Activated CD4-positive, alpha-beta T cell treated with anti-CD3 and anti-CD28 coated beads, Interleukin-2, amount 10 ng/mL, durations not matched to agents 24 days and 14 days (primary cell): ENCODE measurements at places on chromosomes 16 and 17. TPM values are rescaled to one million over a fixed set of nuclear protein-coding genes. Genes with fewer than 3 reads are reported as not detected.

DNA sequence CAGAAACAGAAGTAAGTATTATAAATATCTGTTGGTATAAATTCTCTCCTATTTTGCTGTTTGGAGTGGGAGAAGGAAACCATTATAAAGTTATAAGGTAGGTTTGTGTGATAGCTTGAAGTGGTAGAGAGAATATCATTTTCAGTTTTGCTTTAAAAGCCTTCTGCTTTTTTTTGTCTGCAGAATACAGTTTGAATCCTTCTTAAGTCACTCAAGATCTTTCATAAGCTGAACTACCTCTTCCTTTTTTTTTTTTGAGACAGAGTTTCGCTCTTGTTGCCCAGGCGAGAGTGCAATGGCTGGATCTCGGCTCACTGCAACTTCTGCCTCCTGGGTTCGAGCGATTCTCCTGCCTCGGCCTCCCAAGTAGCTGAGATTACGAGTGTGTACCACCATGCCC is 9.0 kb downstream of the ATAD5 start:
- H3K27me3 ChIP-seq = no peaks in the 10 kb centered on the region
- peaks cover 7% of the 10 kb centered on the region for H3K4me1 ChIP-seq

- peaks cover 66% of the 10 kb centered on the region for H3K4me1 ChIP-seq
- H3K4me3 ChIP-seq = peak overlapping the region; percentile 87
- peak; percentile 82 for DNase-seq
- peaks cover 29% of the 10 kb centered on the region for H3K36me3 ChIP-seq
- H3K27ac ChIP-seq = peak overlapping the region; percentile 94
Measured at GRCh38 chr17:40515491-40516041, 14.1 kb upstream of the TNS4 start.

GRCh38 chr16:49353680-49354079 is 19.9 kb upstream of the C16orf78 start:
- no peak for DNase-seq
- peaks cover 4% of the 10 kb centered on the region for H3K4me1 ChIP-seq
- no peaks in the 10 kb centered on the region for H3K36me3 ChIP-seq

DNA sequence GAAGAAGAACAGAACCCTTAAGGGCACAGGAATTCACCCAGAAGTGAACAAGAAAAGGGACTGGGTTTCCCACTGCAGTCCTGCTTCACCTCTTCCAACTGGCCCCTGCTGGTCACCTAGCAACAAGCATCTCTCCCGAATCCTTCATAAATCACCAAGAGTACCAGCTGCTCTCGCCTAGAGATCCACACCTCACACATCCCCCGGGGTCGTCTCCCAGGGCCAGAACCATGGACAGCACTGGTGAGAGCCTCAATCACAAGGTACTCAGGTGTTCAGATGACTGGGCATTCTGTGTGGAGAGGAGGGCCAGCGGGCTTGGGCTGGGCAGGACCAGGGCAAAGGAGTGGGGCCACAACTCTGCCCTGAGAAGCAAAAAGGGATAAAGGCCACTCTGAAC is 65.9 kb downstream of the CCT6B start:
- no peak overlapping the region for H3K27ac ChIP-seq
- no peak for DNase-seq
- no peak overlapping the region for H3K4me3 ChIP-seq
- no peaks in the 10 kb centered on the region for H3K4me1 ChIP-seq

DNA sequence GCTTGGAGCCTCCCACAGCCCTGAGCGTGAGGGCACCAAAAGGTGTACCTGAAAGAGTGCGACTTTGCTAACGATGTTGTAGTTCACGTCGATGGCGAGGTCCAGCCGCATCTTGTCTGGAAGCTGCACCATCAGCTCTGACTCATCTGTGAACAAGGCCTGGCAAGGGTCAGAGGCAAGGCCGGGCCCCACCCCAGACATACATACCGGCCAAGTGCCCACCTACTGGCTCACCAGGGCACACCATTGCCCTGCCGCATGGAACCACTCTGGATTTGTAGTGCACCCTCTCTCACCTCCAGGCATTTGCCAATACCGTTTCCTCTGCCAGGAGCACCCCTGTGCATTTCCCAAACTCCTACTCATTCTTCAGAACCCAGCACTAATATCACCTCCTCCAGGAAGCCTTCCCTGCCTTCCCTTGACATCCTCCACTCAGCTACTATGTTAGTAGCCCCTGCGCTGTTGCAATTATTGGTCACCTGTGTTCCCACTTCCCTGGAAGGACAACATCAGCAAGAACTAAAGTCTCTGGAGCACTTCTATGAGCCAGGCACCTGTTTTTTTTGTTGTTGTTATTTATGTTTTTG is 69.4 kb downstream of the CNGB1 start:
- no peak for DNase-seq
- no peak overlapping the region for H3K27ac ChIP-seq
- H3K36me3 ChIP-seq = no peaks in the 10 kb centered on the region
- H3K4me1 ChIP-seq = peaks cover 3% of the 10 kb centered on the region
- H3K4me3 ChIP-seq = no peak overlapping the region

GRCh38 chr17:1256699-1257098 is 13.5 kb upstream of the BHLHA9 start:
- no peak overlapping the region for H3K4me3 ChIP-seq
- peaks cover 41% of the 10 kb centered on the region for H3K27me3 ChIP-seq
- H3K36me3 ChIP-seq = no peaks in the 10 kb centered on the region
- peaks cover 19% of the 10 kb centered on the region for H3K4me1 ChIP-seq

GRCh38 chr16:8292271-8292670 is 298.0 kb downstream of the TMEM114 start:
- no peaks in the 10 kb centered on the region for H3K36me3 ChIP-seq
- H3K4me1 ChIP-seq = no peaks in the 10 kb centered on the region
- DNase-seq = no peak
- H3K4me3 ChIP-seq = no peak overlapping the region
- H3K27me3 ChIP-seq = no peaks in the 10 kb centered on the region
- no peak overlapping the region for H3K27ac ChIP-seq

DNA sequence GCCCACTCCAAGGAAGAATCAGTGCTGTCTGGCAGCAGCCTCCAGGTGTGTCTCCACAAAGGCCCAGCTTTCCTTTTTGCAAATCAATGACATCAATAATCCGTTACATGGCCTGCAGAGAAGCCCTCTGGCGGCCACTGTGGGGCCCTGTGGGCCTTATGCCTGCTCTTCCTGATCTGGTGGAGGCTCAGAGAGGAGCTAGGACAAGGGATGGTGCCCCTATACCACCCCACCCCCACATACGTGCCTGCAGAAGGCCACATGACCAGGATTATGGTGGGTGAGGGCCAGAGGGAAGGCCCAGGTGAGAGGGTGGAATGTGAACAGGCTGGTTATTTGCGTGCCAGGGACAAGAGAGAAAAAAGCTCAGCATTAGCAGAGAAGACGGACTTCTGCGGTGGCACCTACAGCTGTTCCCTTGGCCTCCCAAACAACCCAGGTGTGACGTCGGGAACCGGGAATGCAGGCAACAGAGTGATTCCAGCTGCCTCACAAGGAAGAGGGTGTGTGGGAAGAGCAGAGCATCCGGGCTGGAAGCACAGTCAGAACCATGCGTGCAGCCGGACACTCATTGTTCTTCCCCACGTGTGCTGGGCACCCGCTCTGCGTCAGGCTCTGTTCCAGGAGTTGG is 22.5 kb downstream of the EIF4A3 start:
- H3K4me3 ChIP-seq = no peak overlapping the region
- H3K4me1 ChIP-seq = no peaks in the 10 kb centered on the region
- H3K27ac ChIP-seq = no peak overlapping the region
- H3K27me3 ChIP-seq = peaks cover 25% of the 10 kb centered on the region
- no peaks in the 10 kb centered on the region for H3K36me3 ChIP-seq

GRCh38 chr16:58495521-58496331 is 4.2 kb upstream of the NDRG4 start:
- peak overlapping the region; percentile 85 for H3K27ac ChIP-seq
- H3K4me1 ChIP-seq = peaks cover 10% of the 10 kb centered on the region
- H3K27me3 ChIP-seq = peaks cover 3% of the 10 kb centered on the region

DNA sequence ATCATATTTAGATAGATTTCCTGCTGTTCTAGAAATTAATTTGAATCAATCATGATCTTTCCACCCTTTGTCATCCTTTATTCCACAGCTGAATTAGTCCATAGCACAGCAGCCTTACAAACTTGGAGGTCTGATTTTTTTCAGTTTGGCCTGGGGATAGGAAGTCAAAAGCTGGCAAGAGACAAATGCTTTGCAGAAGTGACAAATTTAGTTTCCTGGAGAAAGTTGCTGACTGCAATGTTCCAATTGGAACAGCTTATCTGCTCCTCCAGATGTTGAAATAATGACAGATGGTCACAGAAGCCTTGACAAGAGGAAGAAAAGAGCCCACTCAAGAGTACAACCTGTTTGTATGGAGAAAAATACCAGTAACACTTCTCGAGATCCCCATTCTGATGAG is 1276.1 kb upstream of the CDH8 start:
- no peaks in the 10 kb centered on the region for H3K27me3 ChIP-seq
- H3K27ac ChIP-seq = no peak overlapping the region
- H3K4me1 ChIP-seq = no peaks in the 10 kb centered on the region
- no peaks in the 10 kb centered on the region for H3K36me3 ChIP-seq

Gene SLC52A1
- total RNA-seq = 0.14 TPM in 2 replicates

- no peaks in the 10 kb centered on the region for H3K27me3 ChIP-seq
- DNase-seq = peak; percentile 93
- peak overlapping the region; percentile 46 for H3K4me3 ChIP-seq
- peaks cover 58% of the 10 kb centered on the region for H3K36me3 ChIP-seq
- H3K4me1 ChIP-seq = peaks cover 77% of the 10 kb centered on the region
Measured at GRCh38 chr16:11051879-11052808, 107.8 kb downstream of the CLEC16A start.

Gene ZNF423
- total RNA-seq = not detected in 2 replicates

Gene PLA2G10
- not detected in 2 replicates for total RNA-seq

GRCh38 chr17:66627985-66628384 is 206.9 kb upstream of the CACNG5 start:
- H3K27ac ChIP-seq = no peak overlapping the region
- no peak for DNase-seq
- no peaks in the 10 kb centered on the region for H3K27me3 ChIP-seq
- peaks cover 27% of the 10 kb centered on the region for H3K4me1 ChIP-seq

Gene NXN
- 0.14 and 0.28 TPM in 2 replicates for total RNA-seq

GRCh38 chr16:79288066-79288465 is 312.5 kb downstream of the MAF start:
- H3K27me3 ChIP-seq = peaks cover 4% of the 10 kb centered on the region
- no peak overlapping the region for H3K4me3 ChIP-seq
- no peaks in the 10 kb centered on the region for H3K36me3 ChIP-seq
- H3K27ac ChIP-seq = no peak overlapping the region
- DNase-seq = no peak

Gene RPUSD1
- 43.9 and 45.0 TPM in 2 replicates for total RNA-seq

GRCh38 chr16:47229053-47230050 is 85.6 kb upstream of the NETO2 start:
- no peaks in the 10 kb centered on the region for H3K36me3 ChIP-seq
- no peaks in the 10 kb centered on the region for H3K27me3 ChIP-seq
- no peaks in the 10 kb centered on the region for H3K4me1 ChIP-seq

Gene MT4
- total RNA-seq = not detected in 2 replicates
